Pons (tissue), 1 donor: ENCODE measurements at places on chromosomes 6 and 20.

DNA sequence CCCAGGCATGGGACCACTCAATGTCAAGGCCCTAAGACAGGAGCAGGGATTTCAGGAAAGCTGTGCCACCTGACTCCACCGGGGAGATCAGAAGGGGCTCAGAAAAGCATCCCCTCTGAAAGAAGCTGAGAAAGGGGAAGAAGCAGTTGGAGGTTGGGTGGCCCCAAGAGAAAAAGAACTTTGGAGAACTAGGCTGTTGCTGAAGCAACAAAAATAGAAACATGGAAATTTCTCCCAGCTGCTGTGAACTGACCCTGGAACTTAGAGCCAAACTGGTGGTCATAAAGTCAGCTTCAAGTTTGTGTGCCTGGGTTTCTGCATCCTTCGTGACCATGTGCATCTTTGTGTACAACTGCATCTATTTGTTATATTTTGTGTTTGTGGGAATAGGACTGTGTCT, 534.5 kb downstream of the MAFB start:
- peak; percentile 17 for DNase-seq

DNA sequence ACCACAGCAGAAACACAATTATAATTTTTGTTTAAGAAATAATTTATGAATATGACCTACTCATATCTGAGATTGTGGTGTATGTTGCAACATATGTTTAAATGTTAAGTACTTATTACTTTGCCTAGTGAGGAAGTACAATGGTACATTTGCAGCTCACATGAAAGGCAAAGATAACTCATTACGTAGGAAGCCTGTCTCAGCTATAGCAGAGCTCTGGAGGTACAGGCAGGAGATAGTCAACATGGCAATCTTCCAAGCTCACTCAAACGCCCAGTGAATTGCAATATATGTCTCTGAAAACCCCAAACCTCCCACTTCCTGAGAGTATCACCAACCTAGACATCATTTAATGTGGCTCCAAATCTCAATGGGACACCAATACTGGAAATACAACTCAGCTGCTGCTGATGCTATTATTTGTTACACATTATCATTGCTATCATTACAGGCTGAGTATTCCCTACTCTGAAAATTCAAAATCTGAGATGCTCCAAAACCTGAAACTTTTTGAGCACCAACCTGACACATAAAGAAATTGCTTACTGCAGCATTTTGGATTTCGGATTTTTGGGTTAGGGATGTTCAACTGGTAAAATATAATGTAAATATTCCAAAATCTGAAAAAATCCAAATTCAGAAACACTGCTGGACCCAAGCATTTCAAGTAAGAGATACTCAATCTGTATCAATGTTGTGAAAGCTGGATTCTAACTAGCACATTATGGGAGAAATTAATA, 25.1 kb upstream of the GSTA4 start:
- no peak for DNase-seq

GRCh38 chr6:97864826-97865225, 581.8 kb upstream of the MMS22L start:
- peak; percentile 7 for DNase-seq

DNA sequence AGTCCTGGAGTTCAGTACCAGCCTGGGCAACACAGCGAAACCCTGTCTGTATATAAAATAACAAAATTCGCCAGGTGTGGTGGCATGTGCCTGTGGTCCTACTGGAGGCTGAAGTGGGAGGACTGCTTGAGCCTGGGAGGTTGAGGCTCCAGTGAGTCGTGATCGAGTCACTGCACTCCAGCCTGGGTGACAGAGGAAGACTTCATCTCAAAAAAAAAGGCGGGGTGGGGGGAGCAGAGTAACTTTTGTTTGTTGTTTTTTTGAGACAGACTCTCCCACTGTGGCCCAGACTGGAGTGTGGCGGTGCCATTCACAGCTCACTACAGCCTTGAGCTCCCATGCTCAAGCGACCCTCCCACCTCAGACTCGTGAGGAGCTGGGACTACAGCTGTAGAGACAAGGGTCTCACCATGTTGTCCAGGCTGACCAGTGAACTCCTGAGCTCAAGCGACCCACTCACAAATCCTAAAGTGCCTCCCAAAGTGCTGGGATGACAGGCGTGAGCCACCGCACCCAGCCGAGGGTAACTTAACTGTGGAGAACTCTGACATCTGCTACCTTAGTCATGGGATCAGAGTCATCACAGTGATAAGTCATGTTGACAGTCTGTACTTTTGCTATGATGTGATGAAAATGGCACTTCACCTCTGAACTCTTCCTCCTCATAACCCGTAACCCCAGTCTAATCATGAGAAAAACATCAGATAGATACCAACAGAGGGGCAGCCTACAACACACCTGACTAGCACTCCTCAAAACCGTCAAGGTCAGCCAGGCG, 16.5 kb downstream of the PEDS1 start:
- no peak for DNase-seq

GRCh38 chr20:46774236-46774635, 64.8 kb downstream of the SLC2A10 start:
- DNase-seq = no peak

- peak; percentile 54 for DNase-seq
Measured at GRCh38 chr20:4171538-4172116, 156.3 kb upstream of the RNF24 start.

DNA sequence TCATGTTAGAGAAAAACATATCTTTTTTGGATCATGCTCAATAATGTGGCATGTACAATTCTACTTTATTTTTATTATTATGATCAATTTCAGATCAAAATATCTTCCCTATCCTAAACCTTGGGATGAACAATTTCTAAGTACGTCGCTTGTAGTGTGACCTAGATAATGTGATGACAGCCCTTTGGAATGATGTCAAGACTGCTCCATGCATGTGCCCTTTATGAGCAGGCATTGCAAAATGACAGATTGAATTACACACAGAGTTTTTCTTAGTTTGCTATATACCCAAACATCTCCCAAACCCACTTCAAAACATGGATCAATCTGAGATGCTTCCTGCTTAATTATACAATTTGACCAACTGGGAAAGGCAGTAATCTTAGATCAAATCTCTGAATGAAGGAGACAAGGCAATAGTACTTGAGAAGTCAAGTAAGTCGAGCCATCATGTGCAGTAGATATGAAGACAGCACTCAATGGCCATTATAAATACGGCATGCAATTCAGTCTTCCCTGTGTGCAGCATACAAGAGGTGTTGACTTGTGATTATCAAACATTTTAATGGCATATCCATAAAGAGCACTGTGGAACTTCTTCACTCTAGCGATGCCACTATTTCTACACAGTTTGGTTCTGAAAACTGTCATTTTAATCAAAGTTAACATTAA, 294.8 kb downstream of the RNF144B start:
- DNase-seq = no peak

GRCh38 chr20:33079259-33079658, at the start of gene BPIFB4:
Gene BPIFB4 (plus strand): TSS chr20:33079643. CDS start chr20:33081527, 1,884 bp downstream.
- DNase-seq = no peak

- DNase-seq = no peak
Measured at GRCh38 chr6:157420497-157420896, 39.5 kb downstream of the ZDHHC14 start.

DNA sequence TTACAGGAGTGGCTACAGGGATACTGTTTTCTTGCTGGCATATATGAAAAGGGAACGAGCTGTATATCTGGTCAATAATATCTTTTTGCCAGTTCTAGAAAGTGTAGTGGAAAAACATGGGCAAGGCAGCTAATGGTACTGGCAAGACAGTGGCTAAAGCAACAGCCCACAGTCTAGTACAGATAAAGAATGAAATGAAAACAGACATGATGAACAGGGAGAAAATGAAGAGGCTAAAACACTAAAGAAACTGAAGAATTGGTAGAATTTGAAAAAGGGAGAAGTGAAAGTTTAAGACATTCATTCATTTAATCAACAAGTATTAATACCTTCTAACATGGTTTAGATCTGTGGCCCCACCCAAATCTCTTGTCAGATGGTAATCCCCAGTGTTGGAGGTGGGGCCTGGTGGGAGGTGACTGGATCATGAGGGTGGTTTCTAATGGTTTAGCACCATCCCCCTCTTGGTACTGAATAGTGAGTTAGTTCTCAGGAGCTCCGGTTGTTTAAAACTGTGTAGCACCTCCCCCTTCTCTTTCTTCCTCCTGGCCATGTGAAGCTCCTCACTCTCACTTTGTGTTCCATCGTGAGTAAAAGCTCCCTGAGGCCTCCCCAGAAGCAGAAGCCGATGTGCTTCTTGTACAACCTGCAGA, 18.1 kb downstream of the FAM184A start:
- no peak for DNase-seq

GRCh38 chr20:7703551-7703961, 236.7 kb downstream of the HAO1 start:
- peak; percentile 31 for DNase-seq

DNA sequence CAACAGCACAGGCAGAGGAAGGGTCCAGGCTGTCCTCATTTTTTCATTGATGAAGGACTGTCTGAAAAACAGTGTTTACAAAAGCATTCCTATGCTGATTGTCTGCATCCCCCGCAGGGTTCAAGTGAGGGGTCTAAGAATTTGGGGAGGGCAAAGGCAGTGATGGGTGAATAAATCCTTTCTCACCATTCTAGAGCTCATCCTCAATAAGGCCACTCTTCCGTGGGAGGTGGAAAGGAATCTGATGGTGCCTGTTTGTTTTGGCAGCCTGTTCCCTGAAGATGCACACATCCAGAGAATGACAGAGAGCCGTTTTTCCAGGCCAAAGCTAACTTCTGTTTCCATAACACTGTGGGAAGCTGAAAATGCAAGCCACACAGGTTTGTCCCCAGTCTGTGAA, 164.5 kb downstream of the MOXD1 start:
- DNase-seq = no peak

DNA sequence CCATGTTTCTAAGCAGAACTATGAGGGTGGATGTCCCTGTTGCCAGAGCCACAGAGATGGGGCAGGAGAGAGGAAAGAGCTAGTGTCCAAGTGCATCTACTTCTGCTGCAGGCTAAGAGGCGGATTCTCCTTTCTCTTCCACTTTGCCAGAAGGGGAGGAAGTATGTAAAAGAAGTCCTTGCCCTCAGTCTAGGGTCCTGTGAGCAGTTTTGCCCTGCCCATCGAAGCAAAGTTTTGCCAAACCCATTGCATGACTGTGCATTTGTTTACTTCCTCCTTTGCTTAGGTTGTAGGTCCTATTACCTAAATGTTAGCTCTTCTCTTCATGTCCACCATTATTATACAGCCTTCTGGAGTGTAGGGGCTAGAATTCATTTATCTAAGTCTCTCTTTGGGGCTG, 106.2 kb upstream of the ARMC2 start:
- no peak for DNase-seq

- DNase-seq = no peak
Measured at GRCh38 chr20:64065974-64066343, 3.0 kb downstream of the TCEA2 start.

GRCh38 chr20:57968120-57968519, 258.3 kb upstream of the PMEPA1 start:
- DNase-seq = no peak

- DNase-seq = no peak
Measured at GRCh38 chr6:82680192-82680591, 316.6 kb downstream of the TPBG start.
